ENCODE measurements at places on chromosomes 7 and 10.
A peak's percentile ranks its signal among the peaks of the same experiment; 100 is the strongest.

- H3K4me3 ChIP-seq: no peak overlapping the region
- H3K27me3 ChIP-seq: no peaks in the 10 kb centered on the region
- H3K27ac ChIP-seq: no peak overlapping the region
- no peaks in the 10 kb centered on the region for H3K36me3 ChIP-seq
- DNase-seq: peak; percentile 35
These were observed 133.4 kb upstream of the PTN start for GRCh38 chr7:137476937-137477336.

GRCh38 chr10:6217611-6218010 is 14.9 kb downstream of the PFKFB3 start:
- peak overlapping the region; percentile 12 for H3K27ac ChIP-seq
- H3K4me3 ChIP-seq: no peak overlapping the region

GRCh38 chr10:44587488-44588318 is 202.8 kb upstream of the CXCL12 start:
- DNase-seq: peak; percentile 62
- H3K27me3 ChIP-seq: peaks cover 2% of the 10 kb centered on the region
- no peaks in the 10 kb centered on the region for H3K36me3 ChIP-seq
- no peak overlapping the region for H3K4me3 ChIP-seq
- H3K4me1 ChIP-seq: no peaks in the 10 kb centered on the region

- H3K4me3 ChIP-seq: no peak overlapping the region
- H3K27ac ChIP-seq: no peak overlapping the region
- H3K4me1 ChIP-seq: peaks cover 45% of the 10 kb centered on the region
- no peaks in the 10 kb centered on the region for H3K36me3 ChIP-seq
These were observed 115.7 kb downstream of the PDE1C start for GRCh38 chr7:31954500-31954899.

- DNase-seq: no peak
- H3K27ac ChIP-seq: no peak overlapping the region
- no peak overlapping the region for H3K4me3 ChIP-seq
These were observed 1285.8 kb upstream of the SORCS1 start for GRCh38 chr10:108450280-108450679.

- H3K36me3 ChIP-seq: no peaks in the 10 kb centered on the region
- no peak overlapping the region for H3K4me3 ChIP-seq
- H3K27ac ChIP-seq: no peak overlapping the region
- no peaks in the 10 kb centered on the region for H3K4me1 ChIP-seq
- DNase-seq: peak; percentile 56
- H3K27me3 ChIP-seq: no peaks in the 10 kb centered on the region
These were observed 29.8 kb downstream of the C10orf67 start for GRCh38 chr10:23314835-23315239.

- H3K36me3 ChIP-seq: no peaks in the 10 kb centered on the region
- no peak for DNase-seq
- no peak overlapping the region for H3K27ac ChIP-seq
- no peak overlapping the region for H3K4me3 ChIP-seq
- peaks cover 4% of the 10 kb centered on the region for H3K4me1 ChIP-seq
- H3K27me3 ChIP-seq: no peaks in the 10 kb centered on the region
These were observed 190.9 kb downstream of the RNLS start for GRCh38 chr10:88392222-88392621.

GRCh38 chr10:131848741-131849590 is 51.8 kb upstream of the PPP2R2D start:
- H3K4me3 ChIP-seq: no peak overlapping the region
- no peaks in the 10 kb centered on the region for H3K36me3 ChIP-seq
- no peak for DNase-seq
- H3K4me1 ChIP-seq: no peaks in the 10 kb centered on the region
- H3K27me3 ChIP-seq: no peaks in the 10 kb centered on the region

DNA sequence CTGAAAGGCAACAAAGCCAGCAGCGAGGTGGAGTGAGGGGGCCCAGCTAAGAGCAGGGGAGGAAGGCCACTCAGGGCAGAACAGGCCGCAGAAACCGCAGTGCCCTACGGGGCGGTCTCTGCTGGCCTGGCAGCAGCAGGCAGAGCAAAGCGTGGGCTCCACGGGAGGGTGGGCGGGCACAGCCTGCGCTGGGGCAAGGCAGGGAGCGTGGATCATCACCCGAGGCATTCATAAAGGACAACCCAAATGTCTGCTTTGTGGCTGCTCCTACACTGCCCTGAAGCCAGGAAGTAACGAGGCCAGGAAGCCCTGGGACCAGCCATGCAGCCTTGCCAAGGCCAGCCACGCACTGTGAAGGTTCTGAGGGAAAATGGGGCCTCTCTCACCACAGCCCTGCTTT is 127.5 kb downstream of the MAD1L1 start:
- H3K27ac ChIP-seq: no peak overlapping the region
- no peak for DNase-seq
- no peak overlapping the region for H3K4me3 ChIP-seq
- no peaks in the 10 kb centered on the region for H3K36me3 ChIP-seq
- peaks cover 15% of the 10 kb centered on the region for H3K4me1 ChIP-seq
- no peaks in the 10 kb centered on the region for H3K27me3 ChIP-seq

- H3K27me3 ChIP-seq: no peaks in the 10 kb centered on the region
- DNase-seq: no peak
- H3K4me1 ChIP-seq: no peaks in the 10 kb centered on the region
- no peaks in the 10 kb centered on the region for H3K36me3 ChIP-seq
These were observed 75.6 kb downstream of the POM121L12 start for GRCh38 chr7:53111031-53111430.

GRCh38 chr7:91784469-91784868 is 96.0 kb downstream of the MTERF1 start:
- no peak overlapping the region for H3K27ac ChIP-seq
- H3K36me3 ChIP-seq: no peaks in the 10 kb centered on the region
- peak; percentile 47 for DNase-seq
- H3K4me1 ChIP-seq: no peaks in the 10 kb centered on the region

- H3K27me3 ChIP-seq: peaks cover 12% of the 10 kb centered on the region
- H3K27ac ChIP-seq: no peak overlapping the region
- no peaks in the 10 kb centered on the region for H3K36me3 ChIP-seq
- no peaks in the 10 kb centered on the region for H3K4me1 ChIP-seq
- no peak overlapping the region for H3K4me3 ChIP-seq
These were observed 1.8 kb downstream of the FRMPD2 start for GRCh38 chr10:48272682-48273081.

DNA sequence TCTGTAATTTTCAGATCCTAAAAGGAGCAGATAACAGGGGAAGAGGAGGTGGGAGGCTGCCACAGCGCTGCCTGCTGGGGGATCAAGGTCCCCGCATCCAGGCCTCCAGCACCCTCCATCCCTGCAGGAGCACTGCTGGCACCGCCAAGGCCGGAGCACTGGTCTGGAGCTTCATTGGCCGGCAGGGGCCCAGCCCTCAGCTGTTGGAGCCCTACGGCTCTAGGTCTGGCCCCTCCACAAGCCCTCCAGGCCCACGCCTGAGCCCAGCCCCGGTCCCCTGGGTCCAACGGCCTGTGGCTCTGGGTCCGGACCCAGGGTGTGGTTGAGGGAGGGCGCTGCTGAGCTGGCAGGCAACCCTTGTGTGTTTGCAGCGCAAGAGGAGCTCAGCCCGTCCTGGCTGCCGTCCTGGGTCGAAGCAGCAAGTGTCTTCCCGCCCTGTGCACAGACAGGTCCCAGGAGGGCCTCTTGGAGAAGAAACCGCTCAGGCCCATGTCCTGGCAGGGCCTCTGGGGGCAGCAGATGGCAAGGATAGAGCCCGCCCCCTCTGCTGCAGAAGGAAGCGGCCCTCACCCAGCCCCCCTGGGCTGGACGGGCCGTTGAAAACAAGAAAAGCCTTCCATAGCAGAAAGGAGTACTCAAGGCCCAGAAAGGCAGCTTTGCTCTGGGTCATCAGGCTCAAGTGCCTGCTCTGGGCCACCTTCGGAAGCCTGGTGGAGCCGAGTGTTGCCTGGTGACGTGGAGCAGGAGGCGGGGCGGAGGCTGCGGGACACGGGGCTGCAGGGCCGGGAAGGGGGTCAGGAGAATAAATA is 54.3 kb upstream of the TNRC18 start:
- DNase-seq: peak; percentile 91
- no peaks in the 10 kb centered on the region for H3K36me3 ChIP-seq

- no peaks in the 10 kb centered on the region for H3K4me1 ChIP-seq
- DNase-seq: no peak
- H3K36me3 ChIP-seq: no peaks in the 10 kb centered on the region
- H3K27me3 ChIP-seq: no peaks in the 10 kb centered on the region
- H3K27ac ChIP-seq: no peak overlapping the region
- H3K4me3 ChIP-seq: no peak overlapping the region
These were observed 188.3 kb downstream of the DGKB start for GRCh38 chr7:14714161-14714728.

- peak; percentile 76 for DNase-seq
- H3K4me1 ChIP-seq: no peaks in the 10 kb centered on the region
- no peak overlapping the region for H3K27ac ChIP-seq
- H3K27me3 ChIP-seq: peaks cover 54% of the 10 kb centered on the region
These were observed 350.4 kb downstream of the DNAJB6 start for GRCh38 chr7:157687158-157687557.

DNA sequence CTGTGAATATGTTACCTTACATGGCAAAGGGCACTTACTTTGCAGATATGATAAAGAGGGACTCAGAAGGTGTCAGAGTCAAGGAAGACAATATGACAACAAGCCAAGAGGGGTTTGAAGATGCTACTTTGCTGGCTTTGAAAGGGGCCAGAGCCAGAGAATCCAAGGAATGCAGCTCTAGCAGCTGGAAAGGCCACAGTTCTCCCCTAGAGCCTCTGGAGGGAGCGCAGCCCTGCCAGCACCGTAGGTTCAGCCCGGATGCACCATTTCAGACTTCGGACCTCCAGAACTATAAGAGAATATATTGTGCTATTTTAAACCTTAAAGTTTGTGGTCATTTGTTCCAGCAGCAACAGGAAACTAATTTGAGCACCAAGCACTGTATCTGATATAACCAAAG is 32.9 kb upstream of the WDR11 start:
- no peak overlapping the region for H3K27ac ChIP-seq
- H3K4me3 ChIP-seq: no peak overlapping the region
- no peaks in the 10 kb centered on the region for H3K36me3 ChIP-seq
- DNase-seq: no peak

- H3K36me3 ChIP-seq: no peaks in the 10 kb centered on the region
- DNase-seq: no peak
- no peak overlapping the region for H3K27ac ChIP-seq
- no peaks in the 10 kb centered on the region for H3K27me3 ChIP-seq
These were observed 162.9 kb upstream of the AOAH start for GRCh38 chr7:36887233-36887632.
